Vagina (tissue), 2 donors: ENCODE measurements at places on chromosomes 3 and 15.

DNA sequence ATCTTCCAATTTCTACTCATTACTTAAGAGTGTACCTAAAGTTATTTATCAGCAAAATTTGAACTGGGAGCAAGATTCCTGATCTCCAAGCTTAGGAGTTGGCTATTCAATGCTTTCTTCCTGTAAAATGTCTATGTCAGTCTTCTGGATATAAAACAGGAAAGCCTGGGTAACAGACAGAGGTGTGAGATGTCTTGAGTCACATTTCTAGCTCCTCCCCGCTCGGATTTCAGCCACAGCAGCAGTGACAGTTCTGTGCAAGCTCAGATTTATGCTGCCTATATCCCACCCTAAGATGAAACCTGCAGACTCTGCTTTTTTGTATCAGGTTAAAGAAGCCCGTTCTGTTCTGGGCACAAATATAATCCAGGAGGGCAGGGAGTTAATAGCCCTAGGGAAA lies 2.1 kb upstream of the ARMC8 start:
- DNase-seq: no peak

GRCh38 chr15:60682115-60682514 lies 203.2 kb upstream of the ICE2 start:
- no peak for DNase-seq

GRCh38 chr3:70631716-70632307 lies 319.4 kb upstream of the MDFIC2 start:
- no peak for DNase-seq

DNA sequence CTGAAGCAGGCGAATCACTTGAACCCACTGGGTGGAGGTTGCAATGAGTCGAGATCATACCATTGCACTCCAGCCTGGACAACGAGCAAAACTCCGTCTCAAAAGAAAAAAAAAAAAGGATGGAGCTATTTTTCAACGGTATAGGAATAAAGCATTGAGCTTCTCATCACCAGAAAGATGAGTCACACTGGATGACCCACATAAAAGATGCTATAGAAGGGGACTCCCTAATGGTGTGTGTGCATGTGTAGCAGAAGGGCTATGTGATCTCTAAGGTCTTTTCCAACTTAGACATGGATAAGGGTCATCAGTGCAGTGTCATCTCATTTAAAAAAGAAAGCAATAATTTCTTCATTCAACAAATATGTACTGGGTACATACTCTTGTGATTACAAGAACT lies 476.0 kb downstream of the MFSD1 start:
- DNase-seq: no peak

DNA sequence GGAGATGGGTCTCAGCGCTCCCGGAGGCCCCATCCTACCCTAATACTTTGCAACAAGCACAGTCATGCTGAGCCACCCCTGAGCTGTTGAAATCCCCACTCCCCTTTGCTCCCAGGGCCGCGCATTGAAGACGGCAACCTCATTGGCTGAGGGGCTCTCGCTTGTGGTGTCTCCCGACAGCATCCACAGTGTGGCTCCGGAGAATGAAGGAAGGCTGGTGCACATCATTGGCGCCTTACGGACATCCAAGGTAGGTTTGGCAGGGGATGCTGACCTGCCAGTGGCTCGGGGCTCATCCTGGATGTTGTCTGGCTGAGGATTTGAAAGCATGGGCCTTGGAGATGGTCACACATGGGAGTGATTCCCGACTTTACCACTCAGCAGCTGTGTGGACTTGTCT lies 5.9 kb downstream of the TMEM43 start:
- no peak for DNase-seq

- DNase-seq: no peak
Measured at GRCh38 chr3:146881356-146881755, 276.2 kb upstream of the PLSCR5 start.

- no peak for DNase-seq
Measured at GRCh38 chr15:36432161-36432560, 147.3 kb upstream of the CDIN1 start.

DNA sequence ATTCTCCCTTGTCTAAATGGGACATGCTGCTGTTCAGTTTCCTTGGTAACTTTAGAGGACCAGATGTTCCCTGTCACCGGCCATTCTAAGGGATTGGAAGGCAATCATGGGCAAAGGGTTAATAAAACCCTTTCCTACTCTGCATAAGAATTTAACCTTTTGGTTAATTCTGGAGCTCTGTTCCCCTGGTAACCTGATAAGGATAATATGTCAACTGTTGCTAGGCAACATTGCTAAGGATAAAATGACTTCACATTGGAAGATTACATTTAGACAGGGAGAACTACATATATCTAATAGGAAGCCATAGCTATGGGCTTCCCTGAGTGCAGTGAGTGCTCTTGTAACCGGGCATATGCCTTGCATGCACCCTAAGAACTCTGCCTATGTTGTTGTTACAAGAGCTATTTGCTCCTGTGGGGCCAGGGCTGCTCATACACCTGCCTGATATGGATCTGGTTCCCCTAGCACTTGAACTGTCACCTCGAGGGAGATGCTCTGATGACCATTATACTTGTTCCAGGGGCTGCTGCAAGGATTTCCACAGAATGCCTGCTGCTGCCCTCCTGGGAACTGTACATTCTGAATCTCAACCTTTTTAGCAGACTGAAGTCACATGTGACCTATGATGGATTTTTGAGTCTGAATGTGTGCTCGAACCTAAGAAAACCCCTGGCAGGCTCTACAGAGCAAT lies 326.3 kb upstream of the PDZRN3 start:
- no peak for DNase-seq
